ENCODE measurements at places on chromosomes 16 and 17.

DNA sequence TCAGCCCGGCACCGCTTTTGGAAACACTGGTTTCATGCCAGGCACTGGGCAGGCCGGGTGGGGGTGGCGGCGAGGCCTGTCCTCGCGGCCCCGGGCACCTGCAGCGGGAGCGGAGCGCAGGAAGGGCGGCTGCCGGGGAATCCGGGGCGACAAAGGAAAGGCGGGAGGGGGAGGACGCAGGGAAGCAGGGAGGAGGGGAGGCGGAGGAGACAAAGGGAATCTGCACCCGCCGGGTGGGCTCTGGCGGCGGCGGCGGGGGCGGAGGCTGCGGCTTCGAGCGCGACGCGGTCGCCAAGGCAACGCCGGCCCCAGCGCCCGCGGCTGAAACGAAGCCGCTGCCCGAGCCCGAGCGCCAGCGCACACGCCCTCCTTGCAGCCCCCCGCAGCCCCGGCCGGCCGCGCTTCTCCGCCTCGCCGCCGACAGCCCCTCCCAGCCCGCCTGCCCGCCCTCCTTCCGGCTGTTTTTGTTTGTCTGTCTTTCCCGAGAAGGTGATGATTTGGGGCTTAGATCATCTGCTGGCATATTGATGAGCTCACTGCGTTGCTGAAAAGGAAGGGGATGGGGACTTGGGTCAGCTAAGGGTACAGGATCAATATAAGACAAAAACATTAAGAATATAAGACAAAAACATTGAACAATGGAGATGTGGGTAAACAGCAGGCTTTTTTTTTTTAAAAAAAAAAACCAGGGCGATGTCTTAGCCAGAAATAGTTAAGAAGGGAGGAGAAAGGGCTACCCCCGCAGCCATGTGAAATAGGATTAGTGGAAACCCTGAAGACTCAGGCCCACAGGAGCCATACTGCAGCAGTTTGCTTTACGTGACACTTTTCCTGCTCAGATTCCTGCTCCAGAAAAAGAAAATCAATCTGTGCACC is 32.7 kb downstream of the CDK5R1 start:
- peak; percentile 47 for DNase-seq

DNA sequence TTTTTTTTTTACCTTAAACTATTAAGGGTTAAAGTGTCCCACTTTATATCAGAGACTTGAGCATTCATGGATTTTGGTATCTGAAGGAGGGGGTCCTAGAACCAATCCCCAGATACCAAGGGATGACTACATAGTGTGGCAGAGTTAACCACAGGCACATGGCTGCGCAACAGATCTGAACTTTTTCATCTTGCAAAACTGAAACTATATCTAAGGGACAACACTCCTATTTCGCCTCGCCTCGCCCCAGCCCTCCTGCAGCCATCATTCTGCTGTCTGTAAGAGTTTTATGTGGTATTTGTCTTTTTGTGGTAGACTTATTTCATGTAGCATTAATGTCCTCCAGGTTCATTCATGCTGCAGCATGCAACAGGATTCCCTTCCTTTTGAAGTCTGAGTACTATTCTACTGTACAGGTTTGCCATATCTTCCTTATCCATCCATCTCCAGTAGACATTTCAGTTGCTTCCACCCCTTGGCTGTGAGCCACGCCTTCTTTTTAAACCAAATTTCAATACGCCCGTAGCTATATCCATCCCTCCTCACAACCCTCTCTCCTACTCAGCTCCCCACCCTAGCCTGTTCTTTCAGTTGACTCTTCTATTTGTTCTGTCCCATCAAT is 53.2 kb downstream of the AMFR start:
- no peak for DNase-seq

GRCh38 chr17:81647640-81648012 is 8.7 kb downstream of the PDE6G start:
- DNase-seq, result no peak

DNA sequence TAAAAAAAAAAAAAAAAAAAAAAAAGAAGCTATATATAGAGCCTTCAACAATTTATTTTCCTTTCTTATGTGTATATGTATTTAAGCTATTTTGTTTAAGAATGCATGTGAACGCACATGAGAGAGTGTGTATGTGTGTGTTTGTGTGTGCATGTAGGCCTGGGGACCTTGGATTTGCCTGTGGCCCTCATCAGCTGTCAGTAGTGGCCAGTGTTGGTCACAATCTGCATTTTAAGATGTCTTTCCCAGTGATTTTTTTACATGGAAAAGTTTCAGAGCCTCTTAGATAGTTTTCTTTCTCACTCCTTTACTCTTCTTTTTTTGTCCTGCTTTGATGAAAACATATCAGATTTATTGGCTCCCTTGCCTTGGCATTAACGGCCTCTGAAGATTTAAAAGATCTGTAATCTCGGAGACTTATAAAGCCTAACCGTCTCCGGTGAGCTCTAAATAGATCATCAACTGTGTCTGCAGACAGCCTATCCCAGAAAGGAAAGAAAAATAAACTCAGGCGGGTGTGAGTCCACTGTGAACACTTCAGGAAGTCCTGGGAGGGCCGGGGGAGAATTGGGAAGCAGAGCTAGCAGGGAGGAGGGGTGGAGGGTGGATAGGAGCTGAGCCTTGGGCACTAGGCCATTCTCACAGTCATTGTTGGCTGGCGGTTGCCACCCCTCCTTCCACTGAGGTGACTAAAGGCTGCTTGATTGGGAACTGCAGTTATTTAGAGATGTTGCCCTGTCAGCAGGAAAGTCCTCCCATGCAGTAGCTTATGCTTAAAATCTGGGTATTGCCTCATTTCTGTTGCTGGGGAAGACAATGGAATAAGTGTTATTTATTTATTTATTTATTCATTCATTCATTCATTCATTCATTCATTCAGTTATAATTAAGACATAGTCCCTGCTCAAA is 86.8 kb downstream of the WWP2 start:
- peak; percentile 84 for DNase-seq

DNA sequence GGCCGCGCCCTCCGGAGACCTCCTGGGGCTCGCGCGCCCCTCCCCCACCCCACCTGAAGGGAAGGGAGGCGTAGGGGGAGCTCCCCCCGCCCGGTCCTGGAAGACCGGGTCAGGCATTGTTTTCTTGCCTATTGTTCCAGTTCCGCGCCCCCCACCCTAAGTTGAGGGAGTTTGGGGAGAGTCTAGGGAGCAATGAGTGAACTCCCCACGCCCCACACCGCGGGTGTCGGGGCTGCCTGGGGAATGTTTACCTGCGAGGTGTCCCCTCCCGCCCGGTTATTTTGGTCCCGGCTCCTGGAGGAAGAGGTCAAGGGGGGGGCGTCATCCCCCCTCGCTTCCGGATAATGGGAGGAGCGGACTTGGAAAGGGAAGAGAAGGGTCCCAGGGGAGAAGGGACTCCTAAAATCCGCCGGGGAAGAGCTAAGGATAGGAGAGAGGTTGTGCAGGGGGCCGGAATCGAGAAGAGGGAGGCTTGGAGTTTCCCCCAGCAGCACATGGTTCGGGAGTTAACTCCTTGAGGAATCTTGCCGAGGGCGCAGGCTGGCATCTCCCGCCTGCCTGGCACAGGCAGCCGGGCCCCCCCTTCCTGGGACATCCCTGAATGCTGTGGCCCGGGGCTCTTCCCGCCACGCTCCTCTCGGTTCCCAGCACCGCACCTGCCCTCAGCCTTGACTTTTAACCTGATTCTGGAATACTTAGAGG is 881 bp downstream of the MLLT6 start:
- DNase-seq, result peak; percentile 75

- DNase-seq, result peak; percentile 53
These were observed 146.1 kb downstream of the SEC14L1 start for GRCh38 chr17:77286641-77287431.

- no peak for DNase-seq
These were observed 276.7 kb downstream of the PARN start for GRCh38 chr16:14353340-14353739.

DNA sequence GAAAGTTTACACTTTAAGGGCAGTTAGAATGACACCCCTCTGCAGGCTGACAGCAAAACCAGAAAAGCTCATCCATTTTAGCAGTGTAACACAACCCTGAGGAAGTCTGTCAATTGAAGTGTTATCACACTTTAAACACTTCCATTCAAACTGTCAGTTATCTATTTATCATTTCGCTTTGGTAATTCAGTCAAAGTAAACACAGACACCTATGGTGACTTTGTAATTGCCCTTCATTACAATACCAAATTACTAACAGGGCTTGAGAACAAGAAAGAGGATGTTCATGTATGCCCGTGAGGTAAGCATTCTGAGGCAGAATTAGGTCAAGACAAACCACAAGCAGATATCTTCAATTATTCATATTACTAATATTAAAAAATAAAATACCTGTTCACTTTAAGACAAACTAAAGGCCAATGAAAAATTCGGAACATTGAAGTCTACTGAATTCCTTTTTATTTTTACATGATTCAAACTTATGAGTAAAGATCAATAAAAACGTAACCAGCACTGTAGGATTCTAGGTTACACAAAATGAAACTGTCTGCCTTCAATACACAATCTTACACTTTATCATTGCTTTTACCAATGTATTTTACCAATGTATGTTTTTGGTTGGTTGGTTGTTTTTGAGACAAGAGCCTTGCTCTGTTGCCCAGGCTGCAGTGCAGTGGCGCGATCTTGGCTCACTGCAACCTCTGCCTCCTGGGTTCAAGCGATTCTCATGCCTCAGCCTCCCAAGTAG is 57.1 kb downstream of the BRIP1 start:
- no peak for DNase-seq

- no peak for DNase-seq
These were observed 25.5 kb downstream of the NCOR1 start for GRCh38 chr17:16189791-16190348.

DNA sequence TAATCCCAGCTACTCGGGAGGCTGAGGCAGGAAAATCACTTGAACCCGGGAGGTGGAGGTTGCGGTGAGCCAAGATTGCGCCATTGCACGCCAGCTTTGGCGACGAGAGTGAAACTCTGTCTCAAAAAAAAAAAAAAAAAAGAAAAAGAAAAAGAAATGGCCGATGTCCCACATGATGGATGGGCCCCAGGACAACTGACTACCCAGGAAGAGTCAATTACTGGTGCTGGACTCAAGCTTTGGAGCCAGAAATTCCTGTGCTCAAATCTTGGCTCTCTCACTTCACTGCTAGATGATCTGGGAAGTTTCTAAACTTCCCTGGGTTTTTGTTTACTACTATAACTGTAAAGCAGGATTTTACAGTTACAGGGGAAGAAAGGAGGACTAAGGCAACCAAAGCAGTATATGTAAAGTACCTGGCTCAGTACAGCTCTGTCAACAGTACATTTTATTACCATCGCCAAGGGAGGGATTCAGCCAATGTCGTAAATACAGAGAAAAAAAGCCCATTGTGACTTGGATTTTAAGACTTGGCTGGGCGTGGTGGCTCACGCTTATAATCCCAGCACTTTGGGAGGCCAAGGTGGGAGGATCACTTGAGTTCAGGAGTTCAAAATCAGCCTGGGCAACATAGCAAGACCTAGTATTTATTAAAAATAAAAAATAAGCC is 11.9 kb downstream of the C16orf86 start:
- DNase-seq, result no peak

GRCh38 chr17:40956401-40957254 is 10.1 kb downstream of the KRT39 start:
- no peak for DNase-seq

All from ovary (tissue), 10 donors.